Esophagus (tissue), 2 donors: ENCODE measurements at places on chromosomes 13 and 19. TPM values are rescaled to one million over a fixed set of nuclear protein-coding genes. Genes with fewer than 3 reads are reported as not detected.

The PRKD2 gene
- 34.7 TPM for polyA plus RNA-seq

The FARP1 gene
- polyA plus RNA-seq = 2.2 TPM

The CEACAM6 gene
- polyA plus RNA-seq = 120 TPM

The CBY2 gene
- polyA plus RNA-seq = not detected

The CATSPERD gene
- not detected for polyA plus RNA-seq

The EPS8L1 gene
- 578 TPM for polyA plus RNA-seq

The OR7C1 gene
- 0.01 TPM for polyA plus RNA-seq
